Vagina (tissue), 2 donors: ENCODE measurements at places on chromosomes 3 and 15.

DNA sequence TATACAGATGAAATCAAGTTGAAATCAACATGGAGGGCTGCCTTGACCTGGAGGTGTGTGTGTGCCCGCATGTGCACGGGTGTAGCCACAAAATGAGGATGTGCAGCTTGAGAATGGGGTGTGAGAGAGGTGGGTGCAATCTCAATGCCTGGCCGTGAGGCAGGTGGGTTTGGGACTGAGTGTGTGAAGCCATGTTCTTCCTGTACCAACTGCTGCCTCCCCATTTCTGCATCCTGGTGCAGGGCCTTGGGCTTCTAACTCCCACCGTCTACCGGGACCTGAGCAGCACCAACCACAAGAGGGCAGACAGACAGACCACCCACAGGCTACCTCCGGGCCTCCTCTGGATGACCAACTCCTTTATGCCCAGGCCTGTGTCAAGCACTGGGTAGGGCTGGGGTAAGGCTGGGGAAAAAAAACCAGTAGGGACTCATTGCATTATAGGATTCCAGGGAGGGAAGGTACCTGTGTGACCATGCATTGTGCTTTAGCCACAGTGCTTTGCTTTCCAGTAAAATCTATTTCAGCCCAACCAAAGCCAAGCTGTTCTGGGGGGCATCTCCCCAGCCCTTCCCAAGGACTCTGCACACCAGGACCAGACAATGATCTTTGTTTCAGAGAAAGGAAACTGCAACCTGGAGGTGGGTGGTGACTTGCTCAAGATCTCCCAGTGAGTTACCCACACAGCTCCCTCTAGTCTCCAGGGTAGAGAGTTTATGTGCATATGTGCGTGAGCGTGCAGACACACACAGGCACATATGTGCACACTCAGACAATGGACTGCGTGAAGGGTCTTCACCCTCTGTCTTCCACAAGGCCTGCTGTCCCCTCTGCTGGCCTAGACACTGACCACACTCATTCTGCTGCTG lies 162.2 kb upstream of the TLE3 start:
- H3K36me3 ChIP-seq, result no peaks in the 10 kb centered on the region
- peaks cover 26% of the 10 kb centered on the region for H3K4me1 ChIP-seq

DNA sequence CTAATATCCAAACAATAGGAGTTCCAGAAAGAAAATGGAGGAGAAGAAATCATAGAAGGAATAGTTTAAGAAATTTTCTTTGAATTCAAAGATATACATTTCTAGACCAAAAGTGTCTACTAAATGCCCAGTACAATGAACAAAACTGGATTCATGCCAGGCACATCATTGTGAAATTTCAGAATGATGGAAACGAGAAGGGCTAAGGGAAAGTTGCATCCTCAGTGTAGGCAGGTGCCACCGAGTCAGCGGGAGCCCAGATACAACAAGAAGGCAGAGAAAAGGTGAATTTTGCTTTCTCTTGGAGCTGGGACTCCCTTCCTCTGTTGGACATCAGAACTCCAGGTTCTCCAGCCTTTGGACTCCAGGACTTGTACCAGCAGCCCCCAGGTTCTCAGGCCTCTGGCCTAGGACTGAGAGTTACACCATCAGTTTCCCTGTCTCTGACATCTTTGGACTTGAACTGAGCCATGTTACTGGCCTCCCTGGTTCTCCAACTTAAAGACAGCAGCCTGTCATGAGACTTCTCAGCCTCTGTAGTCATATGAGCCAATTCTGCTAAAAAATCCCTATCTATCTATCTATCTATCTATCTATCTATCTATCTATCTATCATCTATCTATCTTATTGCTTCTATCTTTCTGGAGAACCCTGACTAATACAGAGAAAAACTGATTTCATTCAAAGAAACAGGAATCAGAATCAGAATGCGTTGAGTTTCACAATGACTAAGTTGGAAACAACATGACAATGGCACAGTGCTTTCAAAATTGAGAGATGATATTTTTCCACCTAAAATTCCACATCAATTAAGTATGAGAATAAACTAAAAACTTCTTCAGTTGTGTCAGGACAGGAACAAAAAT lies 207.7 kb downstream of the FAM43A start:
- H3K36me3 ChIP-seq, result no peaks in the 10 kb centered on the region
- H3K4me3 ChIP-seq, result no peak overlapping the region
- no peaks in the 10 kb centered on the region for H3K27me3 ChIP-seq

DNA sequence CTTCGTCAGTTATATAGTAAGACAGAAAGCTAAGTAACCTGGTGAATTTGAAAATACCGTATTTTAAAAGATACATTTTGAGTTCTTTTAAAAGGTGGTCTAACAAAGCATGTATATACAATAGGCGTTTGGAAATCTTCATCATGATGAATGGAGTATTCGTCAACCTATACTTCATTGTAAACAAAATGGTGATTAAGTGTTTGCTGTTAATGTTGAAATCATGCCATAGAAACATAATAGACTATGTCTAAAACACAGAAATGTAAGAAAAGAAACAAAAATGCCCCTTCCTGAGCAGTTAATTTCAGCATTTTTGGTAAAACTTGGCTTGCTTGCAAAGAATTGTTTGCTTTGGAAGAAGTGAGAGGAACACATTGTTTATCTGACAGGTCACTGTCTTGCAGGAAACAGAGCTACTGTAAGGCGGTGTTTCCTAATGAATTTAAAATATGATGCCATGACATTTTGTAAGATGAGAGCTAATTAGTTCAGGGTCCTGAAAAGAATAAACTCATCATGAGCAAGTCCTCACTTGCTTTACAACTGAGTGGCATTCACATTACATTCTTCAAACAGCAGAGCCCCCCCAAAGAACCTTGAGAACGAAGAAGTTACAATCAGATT lies 126.7 kb downstream of the SERPINI1 start:
- no peak for DNase-seq
- H3K27ac ChIP-seq, result no peak overlapping the region
- no peaks in the 10 kb centered on the region for H3K36me3 ChIP-seq
- no peaks in the 10 kb centered on the region for H3K27me3 ChIP-seq
- H3K4me1 ChIP-seq, result peaks cover 11% of the 10 kb centered on the region

DNA sequence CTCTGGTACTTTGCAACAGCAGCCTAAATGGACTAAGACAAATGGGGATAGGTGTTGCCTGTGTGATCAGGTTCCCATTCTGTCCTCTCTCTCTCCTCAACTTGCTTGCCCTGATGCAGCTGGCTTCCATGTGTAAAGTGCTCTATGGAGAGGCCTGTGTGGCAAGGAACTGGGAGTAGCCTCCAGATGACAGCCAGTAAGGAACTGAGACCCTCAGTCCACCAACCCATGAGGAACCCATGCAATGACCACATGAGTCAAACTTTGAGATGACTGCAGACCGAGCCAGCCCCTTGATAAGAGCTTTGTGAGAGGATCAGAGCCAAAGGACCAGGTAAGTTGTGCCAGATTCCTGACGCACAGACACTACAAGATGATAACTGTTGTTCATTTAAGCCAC lies 74.6 kb upstream of the ADPGK start:
- no peaks in the 10 kb centered on the region for H3K4me1 ChIP-seq
- H3K27ac ChIP-seq, result no peak overlapping the region
- H3K36me3 ChIP-seq, result no peaks in the 10 kb centered on the region
- no peak overlapping the region for H3K4me3 ChIP-seq

- no peak overlapping the region for H3K27ac ChIP-seq
- no peak overlapping the region for H3K4me3 ChIP-seq
- DNase-seq, result no peak
- no peaks in the 10 kb centered on the region for H3K36me3 ChIP-seq
These were observed 2.3 kb downstream of the XYLB start for GRCh38 chr3:38348903-38349302.

DNA sequence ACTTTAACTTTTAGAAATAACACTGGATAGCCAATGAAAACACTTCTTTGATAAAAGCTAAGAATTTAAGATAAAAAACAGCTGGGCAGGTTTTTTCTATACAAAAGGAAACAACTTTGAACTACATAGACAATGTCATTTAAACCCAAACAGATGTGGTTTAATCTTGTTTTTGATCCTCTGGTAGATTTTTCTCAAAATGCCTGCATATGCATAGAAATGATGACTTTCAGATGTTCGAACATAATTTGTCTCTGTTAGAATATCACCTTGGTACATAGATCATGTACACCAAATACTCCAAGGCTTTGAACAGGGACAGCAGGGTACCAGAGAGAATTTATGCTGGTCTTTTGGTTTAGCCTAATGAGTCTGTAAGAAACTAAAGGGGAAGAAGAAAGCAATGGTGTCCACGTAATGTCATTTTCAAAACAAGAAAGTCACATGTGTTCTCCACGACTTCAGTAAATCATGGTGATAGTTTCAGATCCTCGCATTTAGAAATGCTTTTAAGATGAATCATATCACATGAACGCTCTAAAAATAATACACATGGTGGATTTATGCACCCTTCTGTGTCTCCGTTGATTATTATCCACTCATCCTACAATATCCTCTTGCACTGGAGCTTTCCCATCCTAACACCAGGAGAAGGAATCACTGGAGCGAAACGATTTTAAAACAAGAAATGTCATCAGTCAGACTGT lies 160.1 kb upstream of the PDZRN3 start:
- no peak for DNase-seq
- H3K4me1 ChIP-seq, result peaks cover 7% of the 10 kb centered on the region
- H3K27me3 ChIP-seq, result no peaks in the 10 kb centered on the region

- DNase-seq, result no peak
- H3K27me3 ChIP-seq, result no peaks in the 10 kb centered on the region
- peak overlapping the region; percentile 66 for H3K4me3 ChIP-seq
- H3K4me1 ChIP-seq, result peaks cover 18% of the 10 kb centered on the region
- no peaks in the 10 kb centered on the region for H3K36me3 ChIP-seq
These were observed 136.8 kb upstream of the CCDC54 start for GRCh38 chr3:107240183-107241091.

DNA sequence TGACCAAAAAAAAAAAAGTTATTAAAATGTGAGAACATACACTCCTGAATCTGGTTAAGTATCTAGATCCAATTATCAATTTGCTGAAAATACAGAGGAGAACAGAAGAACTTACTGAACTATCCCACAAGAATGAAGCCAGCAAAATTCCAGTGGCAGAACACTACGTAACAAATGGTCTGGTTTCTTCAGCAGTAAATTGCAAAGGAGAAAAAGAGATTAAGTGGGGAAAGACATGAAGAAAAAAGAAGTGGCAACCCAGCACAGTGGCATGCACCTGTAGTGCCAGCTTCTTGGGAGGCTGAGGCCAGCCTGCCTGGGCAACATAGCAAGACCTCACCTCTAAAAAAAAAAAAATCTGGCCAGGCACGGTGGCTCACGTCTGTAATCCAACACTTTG lies 62.1 kb downstream of the LHFPL4 start:
- no peaks in the 10 kb centered on the region for H3K36me3 ChIP-seq
- no peak for DNase-seq
- H3K27ac ChIP-seq, result no peak overlapping the region
- no peak overlapping the region for H3K4me3 ChIP-seq
